ENCODE measurements at places on chromosomes 2 and 18.

- no peak for DNase-seq
These were observed 72.6 kb upstream of the THUMPD2 start for GRCh38 chr2:39851651-39852110.

DNA sequence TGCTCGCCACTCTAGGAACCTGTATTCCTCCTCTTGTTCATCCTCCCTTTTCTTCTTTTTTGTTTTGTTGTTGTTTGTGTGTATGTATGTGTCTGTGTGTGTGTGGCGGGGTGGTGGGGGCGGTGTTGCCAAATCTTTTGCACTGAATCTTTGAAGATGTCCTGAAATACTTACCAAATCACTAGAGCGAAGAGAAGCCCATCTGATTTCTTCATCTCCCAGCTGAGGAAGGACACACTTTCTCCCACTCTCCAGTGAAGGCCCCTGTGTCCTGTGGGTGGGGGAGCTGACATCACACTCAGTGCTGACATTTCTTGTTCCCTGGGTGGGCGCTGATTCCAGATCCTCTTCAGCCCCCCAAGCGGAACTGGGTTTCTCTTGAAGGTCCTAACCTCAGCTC is 74.5 kb downstream of the NEDD4L start:
- no peak for DNase-seq

DNA sequence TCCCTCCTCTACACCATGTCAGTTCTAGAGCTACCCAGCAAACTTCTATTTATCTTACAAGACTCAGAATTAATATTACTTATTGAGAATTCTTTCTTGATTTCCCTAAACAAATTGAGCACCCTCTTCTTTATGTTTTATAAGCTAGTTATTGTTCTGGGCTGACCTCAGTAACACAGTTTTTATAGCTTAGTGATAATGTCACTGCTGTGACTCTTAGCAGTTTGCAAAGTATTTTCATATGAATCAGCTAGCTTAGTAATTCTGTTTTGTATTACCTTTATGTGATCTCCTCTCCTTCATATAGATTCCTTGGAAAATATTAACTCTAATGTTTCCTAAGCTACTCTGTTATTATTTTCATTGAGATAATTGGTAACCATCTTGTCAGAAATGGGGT is 114.9 kb downstream of the PMS1 start:
- DNase-seq: no peak

DNA sequence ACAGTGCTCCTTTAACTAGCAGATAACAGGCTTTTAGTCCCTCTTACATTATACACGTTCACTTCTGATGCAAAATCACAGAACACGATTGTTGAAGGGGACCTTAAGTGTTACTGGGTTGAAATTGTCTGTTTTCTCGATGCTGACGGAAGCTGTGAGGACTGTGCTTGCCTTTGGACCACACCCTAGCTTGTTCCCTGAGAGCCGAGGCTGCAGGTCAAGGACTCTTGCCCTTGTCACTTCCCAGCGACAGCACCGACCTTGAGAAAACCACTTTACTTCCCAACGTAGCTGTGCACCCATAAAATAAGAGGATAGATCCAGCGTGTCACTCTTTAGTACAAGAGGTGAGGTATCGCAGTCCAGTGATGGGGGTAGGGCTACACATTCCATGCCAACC is 701.0 kb downstream of the DCDC2C start:
- no peak for DNase-seq

DNA sequence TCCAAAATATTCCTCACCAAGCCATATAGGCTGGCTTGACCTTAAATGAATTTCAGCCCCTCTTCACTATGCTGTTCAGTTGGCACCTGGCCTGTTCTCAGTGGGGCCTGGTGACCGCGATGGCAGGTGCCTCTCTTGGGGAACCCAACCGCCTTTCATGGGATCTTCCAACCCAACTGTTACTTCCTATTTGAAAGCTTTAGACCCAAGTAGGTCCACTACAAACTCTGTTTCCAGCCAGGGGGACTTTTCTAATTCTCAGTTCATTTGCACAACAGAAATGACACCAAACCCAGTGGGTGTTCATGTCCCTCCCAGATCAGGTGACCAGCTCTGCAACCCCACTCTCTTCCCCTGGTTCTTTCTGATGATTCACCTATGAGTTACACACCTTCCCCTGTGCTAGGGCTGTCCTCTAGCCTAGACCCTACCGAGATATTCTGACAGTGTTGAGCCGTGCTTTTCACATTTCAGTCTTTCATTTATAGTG is 35.6 kb upstream of the NDUFV2 start:
- no peak for DNase-seq

- no peak for DNase-seq
These were observed 243.4 kb downstream of the IKZF2 start for GRCh38 chr2:212908031-212908430.

- no peak for DNase-seq
These were observed 367.1 kb downstream of the HRH4 start for GRCh38 chr18:24827501-24827900.

- DNase-seq: no peak
These were observed 1.7 kb downstream of the PNKD start for GRCh38 chr2:218271865-218272530.

GRCh38 chr2:6011921-6012320 is 319.7 kb downstream of the SOX11 start:
- DNase-seq: no peak

DNA sequence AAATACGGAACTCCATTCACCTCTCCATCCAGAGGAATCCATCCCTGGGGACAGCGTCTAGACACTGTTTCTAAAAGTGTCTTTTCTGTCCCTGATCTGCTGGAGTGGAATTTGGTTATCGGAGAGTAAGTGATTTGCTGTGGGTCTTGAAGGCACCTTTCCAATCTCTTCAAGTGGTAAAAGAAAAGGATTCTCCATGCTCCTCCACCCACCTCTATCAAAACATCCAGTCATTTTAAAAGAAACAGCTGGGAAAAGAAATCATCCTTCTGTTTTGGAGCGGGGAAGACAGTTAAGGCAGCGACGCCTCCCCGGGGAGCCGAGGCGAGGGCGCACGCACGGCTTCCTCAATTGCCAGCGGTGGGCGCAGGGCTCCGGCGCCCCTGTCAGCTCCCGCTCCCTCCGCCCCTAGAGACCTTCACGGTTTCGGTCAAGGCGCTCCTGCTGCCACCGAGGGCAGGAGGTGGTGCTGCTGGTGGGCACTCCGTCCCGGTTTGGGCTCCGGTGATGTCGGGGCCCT is 547 bp downstream of the SLC35F5 start:
- no peak for DNase-seq

All from left colon (tissue), 2 donors.